ENCODE measurements at places on chromosomes 2 and 18.

DNA sequence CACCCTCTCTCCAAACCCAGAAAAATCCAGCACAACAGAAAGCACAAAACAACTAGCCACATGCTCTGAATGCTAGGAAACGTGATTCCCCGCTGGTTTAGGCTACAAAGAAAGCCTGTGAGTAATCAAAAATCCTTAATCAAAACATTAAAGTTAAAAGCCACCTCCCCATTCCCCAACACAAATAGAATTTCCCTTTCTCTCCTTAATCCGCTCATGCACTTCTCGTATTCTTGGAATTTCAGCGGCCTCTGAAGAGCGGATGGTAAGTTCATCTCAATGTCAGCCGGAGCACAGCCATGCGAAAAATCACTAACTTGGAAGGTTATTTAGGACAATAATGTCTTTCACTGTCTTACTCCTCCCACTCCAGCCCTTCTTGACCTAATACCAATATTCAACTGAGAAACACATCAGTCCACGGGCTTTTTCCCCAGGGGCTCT is 126.7 kb downstream of the OSBPL1A start:
- peak overlapping the region; percentile 81 for H3K4me3 ChIP-seq
- no peak for DNase-seq
- H3K4me1 ChIP-seq: no peaks in the 10 kb centered on the region
- H3K36me3 ChIP-seq: no peaks in the 10 kb centered on the region
- H3K27me3 ChIP-seq: no peaks in the 10 kb centered on the region

GRCh38 chr18:48540251-48541025 is 1.6 kb downstream of the CTIF start:
- no peaks in the 10 kb centered on the region for H3K36me3 ChIP-seq
- H3K4me1 ChIP-seq: peaks cover 28% of the 10 kb centered on the region
- peak overlapping the region; percentile 89 for H3K27ac ChIP-seq
- peak overlapping the region; percentile 75 for H3K4me3 ChIP-seq
- H3K27me3 ChIP-seq: no peaks in the 10 kb centered on the region
- DNase-seq: peak; percentile 92

GRCh38 chr2:98927027-98927426 is 9.0 kb downstream of the CRACDL start:
- H3K4me3 ChIP-seq: no peak overlapping the region
- no peaks in the 10 kb centered on the region for H3K4me1 ChIP-seq
- H3K27me3 ChIP-seq: no peaks in the 10 kb centered on the region
- no peak overlapping the region for H3K27ac ChIP-seq
- no peak for DNase-seq

DNA sequence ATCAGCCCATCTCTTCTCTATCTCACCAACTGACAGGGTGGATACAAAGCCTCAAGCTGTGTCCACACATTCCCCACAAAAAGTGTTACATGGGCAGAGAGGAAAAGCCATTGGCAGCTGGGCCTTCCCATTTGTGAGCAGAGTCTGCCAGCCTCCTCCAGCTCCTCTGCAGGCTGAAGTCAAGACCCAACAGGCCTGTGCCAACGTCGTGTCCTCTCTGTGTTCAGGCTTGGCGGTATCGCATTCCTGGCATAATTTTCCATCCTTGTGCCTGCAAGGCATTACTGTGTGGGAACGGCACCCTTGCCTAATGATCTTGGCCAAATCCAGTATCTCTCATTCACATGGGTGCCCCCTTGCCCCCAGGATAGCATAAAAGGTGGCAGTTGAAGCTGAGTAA is 41.5 kb upstream of the APCDD1 start:
- H3K27me3 ChIP-seq: no peaks in the 10 kb centered on the region
- H3K4me3 ChIP-seq: no peak overlapping the region
- no peak overlapping the region for H3K27ac ChIP-seq
- no peaks in the 10 kb centered on the region for H3K36me3 ChIP-seq
- H3K4me1 ChIP-seq: no peaks in the 10 kb centered on the region

DNA sequence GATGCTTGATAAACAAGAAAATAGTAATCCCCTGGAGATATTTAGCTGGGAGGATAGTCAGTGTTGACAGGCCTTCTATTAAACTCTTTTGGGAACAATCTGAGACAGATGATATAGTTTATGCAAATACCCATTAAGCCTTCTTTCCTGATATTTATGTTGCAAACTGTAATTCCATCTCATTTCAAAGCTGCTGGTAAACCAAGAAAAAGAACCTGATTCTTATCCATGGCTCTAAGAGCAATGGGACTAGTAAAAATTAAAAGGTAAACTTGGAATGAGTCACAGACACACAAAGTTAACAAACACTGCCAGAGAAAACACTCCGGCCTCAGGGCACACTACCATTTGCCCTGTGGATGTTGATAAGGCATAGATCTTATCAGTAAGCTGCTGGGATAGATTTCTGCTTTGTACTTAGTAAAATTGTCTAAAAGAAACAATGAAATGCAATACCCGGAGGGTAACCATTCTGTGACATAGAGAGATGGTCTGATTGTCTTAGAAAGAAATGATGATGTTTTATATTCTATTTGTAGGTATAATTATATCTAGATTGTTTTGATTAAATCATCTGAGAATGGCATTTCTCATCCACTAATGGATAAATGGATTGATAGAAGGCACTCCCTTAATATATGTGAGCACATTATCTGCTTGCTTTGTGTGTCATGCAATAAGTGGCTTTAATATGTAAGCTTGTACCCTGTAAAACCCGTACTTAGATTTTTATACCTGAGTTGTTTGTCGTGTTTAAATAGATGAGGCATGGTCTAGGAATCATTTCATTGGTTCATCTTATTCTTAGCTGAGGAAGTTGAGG is 13.2 kb downstream of the GALR1 start:
- H3K27me3 ChIP-seq: no peaks in the 10 kb centered on the region
- no peak overlapping the region for H3K27ac ChIP-seq
- H3K4me1 ChIP-seq: no peaks in the 10 kb centered on the region
- no peaks in the 10 kb centered on the region for H3K36me3 ChIP-seq

All from right lobe of liver (tissue), 6 donors.